ENCODE measurements at places on chromosomes 7 and 10.

DNA sequence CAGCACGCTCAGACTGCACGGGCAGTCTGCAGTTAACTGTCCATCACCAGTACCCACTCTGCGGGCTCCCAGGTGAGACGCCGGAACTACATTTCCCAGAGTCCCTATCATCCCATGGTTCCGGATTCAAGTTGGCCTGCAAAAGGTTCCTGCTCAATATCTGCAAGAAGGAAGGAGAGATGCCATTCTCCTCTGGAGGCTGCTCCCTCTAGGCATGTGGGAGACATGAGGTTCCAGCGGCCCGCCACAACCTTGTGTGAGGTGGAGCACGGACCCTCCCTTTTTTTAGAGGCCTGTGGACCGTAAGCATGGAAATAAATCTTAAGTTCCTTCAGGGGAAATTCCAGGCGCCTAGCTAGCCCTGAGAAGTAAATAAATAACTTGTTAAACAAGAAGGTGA, 29.7 kb downstream of the NUP42 start:
- no peak for DNase-seq

DNA sequence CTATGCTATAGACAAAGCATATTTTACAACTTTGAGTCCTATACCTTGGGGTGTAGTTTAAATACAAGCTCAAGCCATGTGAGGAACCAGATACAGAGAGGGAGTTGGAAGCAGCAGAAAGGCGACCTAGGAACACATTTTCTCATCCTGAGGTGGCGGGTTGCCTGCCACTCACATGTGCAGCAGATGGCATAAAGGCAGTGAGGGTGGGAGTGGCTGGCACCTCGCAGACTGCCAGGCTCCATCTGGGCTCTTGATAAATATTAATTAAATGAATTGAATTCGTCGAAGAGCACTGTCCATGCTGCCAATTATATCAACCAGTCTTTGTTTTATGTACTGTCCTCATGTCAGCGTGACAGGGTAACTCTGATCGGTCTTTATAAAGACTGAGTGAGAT, 79.0 kb upstream of the SEMA3C start:
- no peak for DNase-seq

DNA sequence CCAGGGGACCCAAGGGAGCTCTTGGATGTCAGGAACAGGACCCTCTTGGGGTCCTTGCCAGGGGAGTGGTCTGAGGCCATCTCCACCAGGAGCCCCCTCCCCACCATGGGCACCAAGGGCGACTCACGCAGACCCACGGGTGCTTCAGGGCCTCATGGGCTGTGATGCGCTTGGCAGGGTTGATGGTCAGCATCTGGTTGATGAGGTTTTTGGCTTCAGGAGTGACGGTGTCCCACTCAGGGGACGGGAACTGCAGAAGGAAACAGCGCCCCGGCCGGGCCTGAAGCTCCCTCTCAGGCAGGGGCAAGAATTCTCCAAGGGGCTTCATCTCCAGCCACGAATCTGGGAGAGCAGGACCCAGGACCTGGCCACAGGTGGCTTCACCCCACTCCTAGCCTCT, 41.3 kb downstream of the YKT6 start:
- no peak for DNase-seq

DNA sequence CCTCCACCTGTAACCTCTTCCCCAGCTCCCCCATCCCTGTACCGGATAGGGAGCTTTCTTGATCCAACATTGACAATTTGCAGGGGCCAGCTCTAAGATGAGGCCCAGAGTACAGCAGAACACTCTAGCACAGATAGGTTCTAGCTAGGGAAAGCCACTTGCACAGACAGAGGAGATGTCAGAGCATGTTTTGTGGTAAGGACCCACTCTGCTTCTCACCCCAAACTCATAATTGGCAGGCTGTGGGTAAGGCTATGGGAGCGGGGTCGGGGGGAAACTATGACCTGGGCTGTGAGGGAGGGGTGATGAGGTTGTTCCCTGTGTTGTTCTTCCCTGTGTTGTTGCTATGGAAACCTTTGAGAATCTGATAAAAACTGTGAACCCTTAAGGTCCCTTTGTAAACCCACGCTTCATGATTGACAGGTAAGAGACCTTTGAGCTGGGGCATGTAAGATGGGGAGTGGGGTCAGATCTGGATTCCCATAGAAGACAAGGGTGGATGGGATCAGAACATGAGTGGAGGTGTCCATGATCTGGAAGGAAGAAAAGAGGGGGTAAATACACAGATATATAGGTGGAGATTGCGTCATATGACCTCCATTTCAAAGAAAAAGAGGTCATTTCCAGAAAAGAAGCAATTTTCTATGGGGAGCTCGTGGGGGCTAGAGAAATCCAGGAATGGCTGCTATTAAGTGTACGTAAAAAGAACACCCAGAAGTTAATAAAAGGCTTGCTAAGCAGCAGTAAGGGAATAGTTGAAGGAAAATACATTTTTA, 4.0 kb downstream of the CALD1 start:
- no peak for DNase-seq

- DNase-seq = no peak
These were observed 15.9 kb downstream of the RNF133 start for GRCh38 chr7:122682815-122683550.

- DNase-seq = no peak
These were observed 7.4 kb downstream of the POT1 start for GRCh38 chr7:124922200-124922599.

- no peak for DNase-seq
These were observed 279.8 kb downstream of the KCNMA1 start for GRCh38 chr10:77357611-77358310.

DNA sequence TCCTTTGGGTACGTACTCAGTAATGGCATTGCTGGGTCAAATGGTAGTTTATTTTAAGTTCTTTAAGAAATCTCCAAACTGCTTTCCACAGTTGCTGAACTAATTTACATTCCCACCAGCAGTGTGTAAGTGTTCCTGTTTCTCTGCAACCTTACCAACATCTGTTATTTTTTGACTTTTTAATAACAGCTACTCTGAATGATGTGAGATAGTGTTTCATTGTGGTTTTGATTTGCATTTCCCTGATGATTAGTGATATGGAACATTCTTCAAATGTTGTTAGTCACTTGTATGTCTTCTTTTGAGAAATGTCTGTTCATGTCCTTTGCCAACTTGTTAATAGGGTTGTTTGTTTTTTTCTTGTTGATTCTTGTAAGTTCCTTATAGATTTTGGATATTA, 558.9 kb downstream of the SH2D4B start:
- no peak for DNase-seq

DNA sequence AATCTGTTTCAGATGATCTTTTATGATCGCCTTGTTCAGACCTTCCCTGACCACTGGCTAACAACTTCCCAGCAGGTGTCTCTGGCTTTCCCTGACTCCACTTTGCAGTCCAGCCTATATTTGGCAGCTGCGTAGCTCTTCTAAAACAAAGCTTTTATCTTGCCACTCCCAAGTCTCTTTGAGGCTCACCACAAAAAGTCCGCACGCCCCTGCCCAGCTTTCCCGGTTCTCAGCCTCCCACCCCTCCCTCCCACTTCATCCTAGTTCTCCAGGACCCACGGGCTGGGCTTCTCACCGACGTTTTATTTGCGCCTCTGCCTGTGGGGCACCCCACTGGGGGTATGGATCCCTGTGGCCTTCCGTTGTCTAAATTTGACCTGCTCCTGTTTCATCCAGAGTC, 58.9 kb upstream of the USP6NL start:
- DNase-seq = no peak

GRCh38 chr10:1097436-1097835, 41.3 kb downstream of the WDR37 start:
- DNase-seq = no peak

DNA sequence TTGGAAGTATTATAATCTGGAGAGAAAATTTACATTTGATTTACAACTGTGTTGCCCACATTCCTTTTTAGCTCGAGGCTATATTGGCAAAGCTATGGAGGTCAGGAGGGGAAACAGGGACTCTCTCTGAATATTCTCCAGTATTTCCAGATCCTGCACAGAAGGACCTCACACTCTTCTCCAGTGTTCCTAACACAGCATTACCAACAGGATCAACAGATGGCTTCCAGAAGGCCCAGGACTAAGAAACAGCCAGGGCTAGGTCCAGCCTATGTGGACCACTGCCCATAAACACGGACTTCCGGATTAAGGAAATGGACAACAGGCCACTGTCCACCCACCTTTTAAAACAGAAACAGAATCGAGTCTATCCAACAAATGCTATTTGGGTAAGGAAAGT, 65.3 kb downstream of the CHCHD3 start:
- no peak for DNase-seq

GRCh38 chr7:116772423-116772863, 89.9 kb upstream of the CAPZA2 start:
- DNase-seq = no peak

GRCh38 chr10:125226005-125226404, 65.6 kb upstream of the CTBP2 start:
- no peak for DNase-seq

GRCh38 chr10:132458586-132459300, 61.7 kb downstream of the PWWP2B start:
- peak; percentile 70 for DNase-seq

GRCh38 chr7:118011652-118012051, 138.4 kb upstream of the CTTNBP2 start:
- DNase-seq = no peak

DNA sequence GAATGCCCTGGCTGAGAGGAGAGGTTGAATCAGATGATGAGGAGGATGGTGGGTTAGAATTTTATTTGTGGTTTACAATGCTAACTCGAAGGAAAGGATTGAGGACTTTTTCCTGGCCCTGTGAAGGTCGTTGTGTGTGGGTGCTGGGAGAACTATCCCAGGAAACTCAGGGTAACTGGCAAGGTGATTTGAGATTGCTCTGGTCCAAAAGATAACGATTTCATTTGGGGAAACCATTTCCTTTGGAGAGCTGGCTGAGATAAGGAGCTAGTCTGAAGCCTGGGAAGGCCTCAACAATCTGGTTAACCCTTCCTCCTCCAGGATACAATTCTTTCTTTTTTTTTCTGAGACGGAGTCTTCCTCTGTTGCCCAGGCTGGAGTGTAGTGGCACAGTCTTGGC, 33.0 kb downstream of the HK1 start:
- no peak for DNase-seq

GRCh38 chr10:111833251-111833650, 350.3 kb downstream of the GPAM start:
- no peak for DNase-seq

DNA sequence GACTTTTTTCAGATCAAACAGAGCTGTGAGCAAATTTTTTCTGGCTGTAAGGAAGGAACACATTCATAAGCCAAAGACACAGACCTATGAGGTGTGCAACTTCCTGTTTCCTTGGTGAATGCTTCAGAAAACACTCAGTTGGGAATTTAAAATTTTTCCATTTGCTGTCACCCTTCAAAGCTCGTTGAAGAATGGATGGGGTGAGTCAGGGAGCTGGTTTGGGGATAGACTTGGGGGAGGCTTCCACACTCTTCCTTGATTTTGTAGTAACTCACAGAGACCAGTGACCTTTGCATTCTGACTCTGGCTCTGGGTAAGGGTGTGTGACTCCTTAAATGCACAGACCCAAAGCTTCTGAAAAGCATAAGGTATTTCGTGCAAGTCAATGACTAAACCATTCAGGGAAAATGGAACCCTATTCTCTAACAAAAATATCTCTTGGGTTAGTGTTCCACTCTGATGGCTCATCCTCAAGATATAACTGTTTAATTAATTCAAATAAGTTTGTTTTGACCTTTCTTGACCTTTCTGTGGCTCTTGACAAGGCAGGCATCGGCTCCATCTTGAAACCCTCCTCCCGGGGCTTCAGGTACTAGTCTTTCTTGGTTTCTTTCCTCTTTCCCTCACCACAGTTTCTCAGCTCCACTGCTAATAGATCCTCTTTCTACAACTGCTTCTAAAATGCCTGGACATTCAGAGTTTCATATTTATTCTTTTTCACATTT, 227.8 kb upstream of the INHBA start:
- no peak for DNase-seq

DNA sequence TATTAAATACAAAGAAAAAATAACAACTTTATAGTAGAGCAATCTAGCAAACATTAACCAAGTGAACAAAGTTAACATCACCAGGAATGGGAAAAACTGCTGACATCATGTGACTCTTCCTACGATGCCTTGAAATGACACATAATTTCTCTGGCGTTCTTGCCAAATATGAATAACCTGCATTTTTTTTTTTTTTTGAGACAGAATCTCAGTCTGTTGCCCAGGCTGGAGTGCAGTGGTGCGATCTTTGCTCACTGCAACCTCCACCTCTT, 126.5 kb upstream of the VKORC1L1 start:
- DNase-seq = no peak

DNA sequence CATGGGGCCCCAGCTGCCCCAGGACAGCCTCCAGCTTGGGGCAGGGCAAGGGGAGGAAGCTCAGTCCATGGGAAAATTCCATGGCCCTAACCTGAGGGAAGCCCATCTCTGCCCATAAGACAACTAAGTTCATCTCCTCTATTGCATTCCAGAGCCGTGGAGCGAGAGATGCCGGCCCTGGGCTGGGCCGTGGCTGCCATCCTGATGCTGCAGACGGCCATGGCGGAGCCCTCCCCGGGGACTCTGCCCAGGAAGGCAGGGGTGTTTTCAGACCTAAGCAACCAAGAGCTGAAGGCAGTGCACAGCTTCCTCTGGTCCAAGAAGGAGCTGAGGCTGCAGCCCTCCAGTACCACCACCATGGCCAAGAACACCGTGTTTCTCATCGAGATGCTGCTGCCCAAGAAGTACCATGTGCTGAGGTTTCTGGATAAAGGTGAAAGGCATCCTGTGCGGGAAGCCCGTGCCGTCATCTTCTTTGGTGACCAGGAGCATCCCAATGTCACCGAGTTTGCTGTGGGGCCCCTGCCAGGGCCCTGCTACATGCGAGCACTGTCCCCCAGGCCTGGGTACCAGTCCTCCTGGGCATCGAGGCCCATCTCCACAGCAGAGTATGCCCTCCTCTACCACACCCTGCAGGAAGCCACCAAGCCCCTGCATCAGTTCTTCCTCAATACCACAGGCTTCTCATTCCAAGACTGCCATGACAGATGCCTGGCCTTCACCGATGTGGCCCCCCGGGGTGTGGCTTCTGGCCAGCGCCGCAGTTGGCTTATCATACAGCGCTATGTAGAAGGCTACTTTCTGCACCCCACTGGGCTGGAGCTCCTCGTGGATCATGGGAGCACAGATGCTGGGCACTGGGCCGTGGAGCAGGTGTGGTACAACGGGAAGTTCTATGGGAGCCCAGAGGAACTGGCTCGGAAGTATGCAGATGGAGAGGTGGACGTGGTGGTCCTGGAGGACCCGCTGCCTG, 4.3 kb downstream of the AOC1 start:
- no peak for DNase-seq
